CD4-positive, alpha-beta T cell treated with Interleukin-4 for 4 hours (primary cell): ENCODE measurements at places on chromosomes 1 and 21.

DNA sequence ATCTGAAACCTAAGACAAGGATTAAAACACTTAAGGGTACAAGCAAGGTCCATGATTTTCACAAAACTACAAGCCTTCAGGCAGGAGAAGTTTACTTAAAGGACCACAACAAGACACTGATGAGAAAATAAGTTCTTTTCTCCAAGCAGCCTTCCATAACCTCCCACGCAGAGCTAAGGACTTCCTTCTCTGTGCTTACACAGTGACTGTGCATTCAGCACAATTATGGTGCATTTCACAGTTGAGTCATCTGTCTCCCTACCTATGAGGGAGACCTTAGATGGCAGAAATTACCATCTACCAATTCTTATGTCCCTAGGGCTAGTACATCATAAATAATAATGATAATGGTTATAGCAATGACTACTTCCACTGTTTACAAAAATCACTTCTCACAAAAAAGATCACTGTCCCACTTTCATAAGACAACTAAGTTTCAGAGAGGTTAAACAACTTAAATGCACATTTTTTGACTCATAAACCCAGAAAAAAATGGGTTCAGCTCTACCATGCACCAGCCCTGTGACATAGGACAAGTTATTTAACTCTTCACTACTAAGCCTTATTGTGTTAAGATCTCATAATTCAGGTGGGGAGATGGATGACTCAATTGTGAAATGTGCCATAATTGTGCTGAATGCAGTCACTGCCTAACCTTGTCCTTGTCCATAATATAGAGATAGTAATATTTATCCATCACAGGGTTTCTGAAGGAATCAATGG is 45.3 kb downstream of the TARBP1 start:
- no peak for DNase-seq

DNA sequence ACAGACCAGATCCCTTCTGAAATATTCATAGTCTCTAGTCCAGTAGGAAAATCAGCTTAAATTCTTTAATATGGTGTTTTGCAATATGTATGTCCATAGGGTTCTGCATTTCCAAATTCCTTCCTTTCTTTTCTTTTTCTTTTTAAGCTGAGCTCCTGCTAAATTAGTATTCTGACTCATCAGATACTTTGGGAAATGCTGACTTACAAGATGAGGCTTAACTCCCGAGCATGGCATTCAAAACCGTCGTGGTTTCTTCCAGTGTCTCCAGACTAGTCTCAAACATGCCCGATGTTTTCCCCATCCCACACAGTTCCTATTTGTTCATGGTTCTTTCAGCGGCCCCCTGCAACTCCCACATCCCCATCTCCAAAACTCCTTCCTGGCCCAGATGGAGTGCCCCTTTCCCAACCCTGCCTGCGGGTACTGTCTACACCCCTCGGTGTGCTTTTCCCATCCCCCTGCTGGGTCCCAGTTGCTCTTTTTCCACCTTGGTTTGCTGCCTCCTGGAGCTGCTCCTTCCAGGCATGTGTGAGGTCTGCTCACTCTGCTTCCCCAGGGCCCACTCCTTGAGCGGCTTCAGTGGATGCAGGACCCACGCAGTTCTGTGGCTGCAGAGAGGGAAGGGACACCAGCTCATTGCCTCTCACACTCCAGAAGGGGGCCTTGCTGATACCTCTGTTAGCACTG is 19.5 kb upstream of the ETV3 start:
- no peak for DNase-seq

DNA sequence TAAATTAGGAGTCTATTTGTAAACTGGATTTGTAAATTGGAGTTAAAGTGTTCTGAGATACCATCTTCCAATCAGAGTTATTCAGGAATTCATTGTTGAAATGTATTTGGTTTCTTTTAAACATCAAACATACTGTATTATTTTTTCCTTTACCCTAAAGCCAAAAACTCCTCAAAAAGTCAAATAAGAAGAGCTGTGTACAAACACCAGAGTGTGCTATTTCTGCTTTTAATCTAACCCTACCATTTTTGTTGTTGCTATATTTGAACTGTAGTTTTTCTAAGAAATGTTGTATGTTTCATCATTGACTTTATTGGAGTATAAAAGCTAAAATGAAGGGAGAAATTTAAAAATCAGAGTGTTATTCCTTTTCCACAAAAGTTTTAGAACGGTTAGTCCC is 35.8 kb downstream of the SLC30A7 start:
- no peak for DNase-seq

DNA sequence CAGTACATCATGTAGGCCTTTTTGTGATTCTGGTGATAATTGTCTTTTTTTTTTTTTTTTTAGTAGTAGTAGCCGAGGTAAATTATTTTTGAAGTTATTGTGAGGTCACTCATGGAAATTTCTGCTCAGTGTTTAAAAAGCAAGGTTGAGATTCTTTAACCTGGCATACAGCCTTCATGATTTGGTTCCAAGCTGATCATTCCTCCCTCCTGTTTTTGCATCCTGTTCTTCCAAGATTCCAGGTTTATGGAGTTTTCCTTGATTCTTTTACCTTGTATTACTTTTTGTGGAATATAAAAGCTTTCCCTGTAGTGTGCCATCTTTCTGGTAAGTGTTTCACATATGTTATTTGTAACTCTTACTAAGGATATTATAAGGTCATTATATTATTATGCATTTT is 9.1 kb downstream of the ZFYVE9 start:
- no peak for DNase-seq

GRCh38 chr1:10326251-10326650 is 72.6 kb upstream of the PGD start:
- no peak for DNase-seq

DNA sequence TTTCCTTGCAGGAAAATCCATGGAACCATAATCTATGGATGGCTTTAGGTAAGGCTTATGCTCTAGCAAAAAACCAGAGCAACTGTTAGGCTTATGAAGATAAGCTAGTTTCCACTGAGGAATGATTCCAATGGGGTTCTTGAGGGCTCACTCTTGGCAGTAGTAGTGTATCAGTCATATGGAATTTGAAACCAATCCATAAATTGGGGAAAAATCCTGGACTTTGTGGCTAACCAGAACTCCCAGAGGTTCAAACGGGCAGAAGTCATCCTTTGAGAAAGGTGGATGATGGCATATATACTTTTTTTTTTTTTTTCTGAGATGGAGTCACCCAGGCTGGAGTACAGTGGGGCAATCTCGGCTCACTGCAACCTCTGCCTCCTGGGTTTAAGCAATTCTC is 54.2 kb upstream of the ATF3 start:
- DNase-seq, result no peak

DNA sequence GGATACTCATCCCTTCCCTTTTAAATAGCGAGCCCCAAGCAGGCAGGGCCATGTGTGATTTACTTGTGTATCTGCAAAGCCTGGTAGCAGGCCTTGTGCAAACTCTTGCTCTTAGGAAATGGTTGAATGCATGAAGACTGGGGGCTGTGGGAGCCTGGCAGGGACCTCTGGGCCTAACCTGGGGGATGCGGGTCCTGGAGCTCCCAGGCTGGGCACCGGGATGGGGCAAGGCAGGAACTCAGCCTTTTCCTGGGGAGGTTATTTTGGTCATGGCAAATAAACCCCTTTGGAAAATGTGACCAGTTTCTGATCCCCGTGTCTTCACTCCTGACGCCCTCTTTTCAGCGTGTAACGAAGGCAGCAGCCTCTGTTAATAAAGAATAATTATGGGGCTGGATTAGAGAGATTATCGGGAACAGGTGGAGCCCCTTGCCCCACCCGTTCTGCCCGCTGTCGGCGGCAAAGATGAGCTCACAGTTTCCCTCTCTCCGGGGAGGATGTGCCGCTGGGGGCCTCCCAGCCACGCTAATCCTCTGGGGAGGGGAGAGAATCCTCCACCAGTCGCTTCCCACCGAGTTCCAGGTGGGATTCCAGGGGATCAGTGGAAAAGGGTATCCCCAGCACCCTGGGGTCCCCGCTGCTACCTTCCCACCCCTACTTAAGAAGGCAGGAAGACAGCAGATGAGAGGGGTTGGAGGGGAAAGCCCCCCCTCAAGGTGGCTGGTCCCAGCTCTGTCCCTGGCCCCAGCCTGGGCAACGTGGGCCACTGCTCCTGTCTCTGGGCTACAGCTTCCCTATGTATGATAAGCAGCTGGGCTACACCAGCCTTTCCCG is 69.7 kb upstream of the WNT4 start:
- DNase-seq, result no peak

- DNase-seq, result no peak
Observed at GRCh38 chr1:241654641-241655040, 2.6 kb downstream of the WDR64 start.

GRCh38 chr1:234879147-234880080 is 249.2 kb downstream of the TOMM20 start:
- no peak for DNase-seq

DNA sequence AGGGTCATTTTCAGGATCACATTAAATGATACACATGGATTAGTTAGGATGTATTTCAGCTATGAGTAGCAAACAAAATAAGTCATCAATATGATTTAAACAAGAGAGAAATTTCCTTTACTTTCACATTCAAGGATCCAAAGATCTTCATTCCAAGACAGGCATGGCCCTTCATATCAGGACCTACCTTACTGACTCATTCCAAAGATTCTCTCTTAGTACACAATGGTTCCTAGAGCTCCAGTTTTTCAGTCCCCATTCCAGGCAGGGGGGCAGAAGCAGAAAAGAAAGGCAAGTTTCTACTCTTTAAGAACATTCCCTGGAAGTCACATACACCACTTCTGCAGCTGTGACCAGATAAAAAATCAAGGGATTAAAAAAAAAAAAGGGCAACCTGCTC is 23.7 kb downstream of the RGS2 start:
- DNase-seq, result no peak

DNA sequence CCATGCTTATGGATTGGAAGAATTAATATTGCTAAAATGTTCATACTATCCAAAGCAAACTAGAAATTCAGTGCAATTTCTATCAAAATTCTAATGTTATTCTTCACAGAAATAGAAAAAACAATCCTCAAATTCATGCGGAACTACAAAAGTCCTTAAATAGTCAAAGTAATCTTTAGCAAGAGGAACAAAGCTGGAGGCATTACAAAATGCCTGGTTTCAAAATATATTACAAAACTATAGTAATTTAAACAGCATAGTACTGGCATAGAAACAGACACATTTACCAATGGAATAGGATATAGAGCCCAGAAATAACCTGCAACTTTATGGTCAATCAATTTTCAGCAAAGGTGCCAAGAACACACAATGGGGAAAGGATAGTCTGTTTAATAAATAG is 3.8 kb downstream of the CTSS start:
- no peak for DNase-seq

DNA sequence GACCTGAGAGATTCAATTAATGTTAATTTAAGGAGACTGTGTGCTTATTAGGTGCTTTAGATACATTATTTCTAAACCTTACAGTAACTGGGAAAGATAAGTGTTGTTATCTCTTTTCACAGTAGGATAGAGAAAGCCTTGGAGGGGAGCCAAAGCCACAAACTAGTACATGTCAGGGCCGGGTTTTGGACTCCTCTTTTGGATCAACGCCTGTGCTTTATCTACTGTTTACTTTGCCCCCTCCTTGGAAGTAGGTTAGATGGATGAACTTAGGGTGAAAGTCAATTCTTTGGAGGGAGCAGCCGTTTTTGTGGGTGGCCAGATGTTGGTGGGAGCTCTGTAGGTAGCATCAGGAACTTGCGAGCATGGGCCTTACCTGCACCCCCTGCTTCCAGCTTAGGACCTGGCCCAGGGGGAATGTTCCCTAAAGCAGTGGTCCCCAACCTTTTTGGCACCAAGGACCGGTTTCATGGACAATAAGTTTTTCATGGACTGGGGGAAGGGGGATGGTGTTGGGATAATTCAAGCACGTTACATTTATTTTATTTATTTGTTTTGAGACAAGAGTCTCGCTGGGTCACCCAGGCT is 1.7 kb downstream of the HHAT start:
- DNase-seq, result no peak

- DNase-seq, result no peak
Observed at GRCh38 chr1:66752000-66752592, at the start of gene DYNLT5. Gene DYNLT5 (plus strand): TSS chr1:66752459. CDS start chr1:66754659, 2,200 bp downstream.

- no peak for DNase-seq
Observed at GRCh38 chr1:40784141-40784770, 669 bp downstream of the KCNQ4 start.

DNA sequence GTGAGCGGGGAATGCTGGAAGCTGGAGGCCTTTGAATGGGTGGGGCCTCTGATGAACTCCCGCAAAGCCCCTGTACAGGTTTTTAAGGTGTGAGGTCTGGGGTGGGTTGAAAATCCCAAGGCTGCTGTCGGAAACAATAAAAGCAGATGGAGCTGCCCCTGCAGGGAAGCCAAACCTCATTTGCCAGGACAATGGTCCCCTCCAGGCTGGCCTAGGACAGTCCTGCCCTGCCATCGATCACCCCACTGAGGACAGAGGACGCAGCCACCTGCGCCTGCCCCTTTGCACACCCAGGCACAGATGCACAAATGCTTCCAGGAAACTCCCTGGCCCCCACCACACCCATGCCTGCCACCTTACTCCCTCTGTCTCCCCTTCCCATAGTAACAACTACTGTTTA is 4.4 kb downstream of the DRAXIN start:
- DNase-seq, result no peak

- DNase-seq, result no peak
Observed at GRCh38 chr1:115469703-115470476, 131.8 kb upstream of the NGF start.

DNA sequence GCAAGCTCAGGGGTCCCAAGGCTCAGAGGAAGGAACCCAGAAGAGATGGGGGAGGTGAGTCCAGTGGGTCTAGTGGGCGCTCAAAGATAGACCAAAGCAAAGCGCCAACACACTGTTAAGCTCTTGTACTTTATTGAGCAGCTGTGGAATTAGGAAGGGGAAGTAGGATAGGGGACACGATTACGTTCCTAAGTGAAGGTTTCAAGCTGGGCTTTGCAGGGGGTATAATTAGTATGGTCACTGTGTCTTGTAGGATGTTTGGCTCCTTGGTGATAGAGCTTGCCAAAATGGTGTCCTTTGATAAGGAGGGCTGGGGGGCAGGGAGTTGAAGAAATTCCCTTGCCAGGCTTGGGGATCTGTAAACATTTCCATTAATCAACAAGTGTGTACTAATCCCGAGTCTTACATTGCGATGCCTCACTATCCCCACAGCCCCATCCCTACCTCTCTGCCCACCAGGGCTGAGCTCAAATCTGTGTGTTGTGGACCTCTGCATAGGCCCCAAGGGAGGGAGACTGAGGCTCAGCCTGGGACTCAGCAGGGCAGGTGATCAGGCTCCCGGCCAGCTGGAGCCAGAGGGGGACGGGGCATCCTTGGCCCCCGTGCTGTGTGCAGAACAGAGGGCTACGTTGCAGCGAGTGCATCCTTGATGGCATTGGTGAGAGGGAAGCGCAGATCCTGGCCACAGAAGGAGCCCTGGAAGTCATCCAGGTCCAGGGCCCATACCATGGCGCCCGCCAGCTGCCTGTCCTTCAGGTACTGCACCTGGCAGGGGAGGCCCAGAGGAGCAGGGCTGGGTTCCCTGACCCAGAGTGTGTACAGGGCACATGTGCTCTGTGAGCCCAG is 3.4 kb upstream of the MYBPH start:
- DNase-seq, result no peak

- DNase-seq, result no peak
Observed at GRCh38 chr1:234621657-234622335, 11.8 kb upstream of the IRF2BP2 start.

GRCh38 chr1:156233426-156234127 is 8.4 kb upstream of the BGLAP start:
- no peak for DNase-seq

- DNase-seq, result no peak
Observed at GRCh38 chr21:27108701-27109100, 141.8 kb upstream of the ADAMTS5 start.
